H1 (cell line): ENCODE measurements at places on chromosomes 3 and 15.

- no peak for DNase-seq
These were observed 489.2 kb upstream of the CNTN4 start for GRCh38 chr3:1609416-1609815.

GRCh38 chr3:23217872-23218554, 14.9 kb downstream of the UBE2E2 start:
- DNase-seq, result no peak

DNA sequence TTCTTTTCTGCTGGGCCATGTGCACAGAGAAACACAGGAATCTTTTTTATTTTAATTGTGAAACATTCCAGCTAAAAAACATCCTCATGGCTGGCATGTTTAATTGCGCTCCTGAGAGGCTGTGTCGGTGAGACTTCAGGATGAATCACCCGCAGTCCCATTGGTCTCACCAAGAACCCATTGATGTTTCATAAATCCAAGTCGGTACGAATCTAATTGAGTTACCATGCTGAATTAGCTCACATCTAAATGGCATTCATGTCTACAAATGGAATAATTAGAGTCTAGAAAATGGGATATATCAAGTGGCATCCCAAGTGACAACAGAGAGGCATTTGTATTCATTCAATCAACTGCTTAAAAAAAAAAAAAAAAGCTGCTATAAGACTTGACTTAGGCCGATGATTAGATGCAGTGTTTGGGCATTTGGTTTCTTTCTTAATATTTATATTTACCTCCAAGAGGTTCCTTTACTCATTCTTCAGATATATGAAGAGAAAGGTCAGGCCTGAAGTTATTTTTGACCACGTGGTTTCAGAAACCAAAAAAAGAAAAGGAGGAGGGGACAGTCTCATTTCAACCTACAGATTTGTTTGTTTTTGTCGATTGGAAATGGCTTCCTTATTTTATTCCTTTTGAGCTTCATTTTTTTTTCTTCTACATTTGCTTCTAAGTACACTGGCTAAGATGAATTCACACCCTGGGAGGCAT, 79.1 kb upstream of the FOXB1 start:
- no peak for DNase-seq

- no peak for DNase-seq
These were observed 17.4 kb upstream of the TRMT10C start for GRCh38 chr3:101544161-101544850.

- no peak for DNase-seq
These were observed 127.5 kb upstream of the CD96 start for GRCh38 chr3:111414531-111414930.

- no peak for DNase-seq
These were observed 172.3 kb upstream of the MCTP2 start for GRCh38 chr15:94059013-94059587.

DNA sequence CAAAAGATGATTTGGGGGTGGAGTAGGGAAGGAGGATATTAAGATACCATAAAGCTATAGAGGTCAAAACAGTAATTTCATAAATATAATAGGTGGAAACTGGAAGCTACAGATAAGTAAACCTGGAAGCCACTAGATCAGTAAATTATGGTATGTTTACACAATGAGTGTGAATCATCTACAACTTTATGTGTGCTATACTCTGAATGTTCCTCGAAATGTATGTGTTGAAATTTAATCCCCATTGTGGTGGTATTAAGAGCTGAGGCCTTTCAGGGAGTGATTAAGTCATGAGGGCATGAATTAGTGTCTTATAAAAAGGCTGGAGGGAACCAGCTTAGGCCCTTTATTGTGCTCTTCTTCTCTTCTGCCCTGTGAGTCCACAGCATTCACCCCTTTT, 25.2 kb downstream of the EOMES start:
- DNase-seq, result no peak

DNA sequence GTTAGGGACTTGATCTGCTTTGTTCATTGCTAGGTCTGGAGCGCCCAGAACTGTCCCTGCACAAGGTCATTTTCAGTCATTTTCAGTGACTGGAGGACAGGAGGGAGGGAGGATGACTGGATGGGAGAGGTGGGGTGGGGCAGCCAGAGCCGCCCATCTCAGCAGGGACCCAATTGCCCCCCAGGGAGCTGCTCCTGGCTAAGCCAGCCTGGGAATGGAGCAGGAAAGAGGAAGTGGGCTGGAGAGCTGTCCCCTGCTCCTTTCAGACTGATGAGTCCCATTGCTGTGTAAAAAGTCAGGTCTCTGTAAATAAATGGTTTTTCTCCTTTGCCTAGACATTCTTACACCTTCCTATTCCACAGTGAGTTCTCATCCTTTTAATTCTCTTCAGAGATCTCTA, 98.4 kb upstream of the RAD18 start:
- DNase-seq, result no peak

GRCh38 chr3:49790626-49791411, 4.5 kb upstream of the IP6K1 start:
- no peak for DNase-seq

DNA sequence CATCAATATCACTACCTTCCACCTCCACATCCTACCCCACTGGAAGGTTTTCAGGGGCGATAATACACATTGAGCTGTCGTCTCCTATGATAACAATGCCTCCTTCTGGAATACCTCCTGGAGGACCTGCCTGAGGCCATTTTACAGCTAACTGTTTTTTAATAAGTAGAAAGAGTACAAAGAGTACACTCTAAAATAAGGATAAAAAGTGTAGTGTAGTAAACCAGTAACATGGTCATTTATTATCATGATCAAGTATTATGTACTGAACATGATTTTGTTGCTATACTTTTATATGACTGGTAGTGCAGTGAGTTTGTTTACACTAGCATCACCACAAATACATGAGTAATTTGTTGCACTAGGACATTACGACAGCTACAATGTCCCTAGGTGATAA, 46.6 kb upstream of the SSR3 start:
- no peak for DNase-seq

DNA sequence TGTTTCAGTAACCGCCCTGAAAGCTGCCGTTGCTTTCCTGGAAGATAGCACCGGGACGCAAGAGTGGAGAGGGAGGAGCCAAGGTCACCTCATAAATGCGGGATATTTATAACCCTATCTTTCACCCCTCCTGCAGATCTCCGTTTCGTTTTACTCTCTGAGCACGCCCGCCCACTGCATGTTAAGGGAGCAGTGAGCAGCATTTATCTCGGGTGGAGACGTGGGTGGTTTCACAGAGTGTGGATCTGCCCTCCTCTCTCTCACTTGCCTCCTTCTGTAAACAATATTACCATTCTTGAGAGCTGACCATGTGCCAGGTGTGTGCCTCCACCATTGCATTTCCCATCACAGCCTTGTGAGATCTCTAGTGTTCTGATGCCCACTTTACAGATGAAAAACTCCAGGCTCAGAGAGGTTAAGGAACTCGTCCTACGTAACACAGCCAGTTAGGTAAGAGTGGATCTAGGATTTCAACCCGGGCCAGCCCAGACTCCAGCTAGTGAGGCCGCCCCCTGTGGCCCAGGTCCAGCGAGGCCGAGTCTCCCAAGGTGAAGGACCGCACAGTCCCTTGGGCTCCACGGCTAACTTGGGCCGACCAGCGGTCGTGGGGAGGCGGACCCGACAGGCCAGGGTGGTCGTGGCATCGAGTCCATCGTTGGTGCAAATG, 16.9 kb upstream of the SEMA4B start:
- no peak for DNase-seq

DNA sequence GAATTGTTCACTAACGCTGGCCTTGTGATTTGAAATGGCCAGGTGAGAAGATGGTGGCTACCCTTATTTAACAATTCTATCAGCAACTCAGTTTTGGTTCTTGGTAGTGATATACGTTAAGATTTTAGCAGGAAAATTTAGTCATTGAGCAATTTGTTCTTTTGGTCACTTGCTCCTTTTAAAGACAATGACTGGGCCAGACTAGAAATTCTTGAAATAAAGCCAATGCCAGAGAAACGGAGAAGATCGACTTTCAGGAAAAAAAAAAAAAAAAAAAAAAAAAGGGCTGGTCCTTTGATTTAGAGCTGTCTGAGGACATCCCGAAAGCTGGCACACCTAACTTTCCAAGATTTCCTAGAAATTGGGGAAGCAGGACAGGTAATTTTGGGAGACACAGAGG, 178.5 kb downstream of the FNDC3B start:
- DNase-seq, result no peak

DNA sequence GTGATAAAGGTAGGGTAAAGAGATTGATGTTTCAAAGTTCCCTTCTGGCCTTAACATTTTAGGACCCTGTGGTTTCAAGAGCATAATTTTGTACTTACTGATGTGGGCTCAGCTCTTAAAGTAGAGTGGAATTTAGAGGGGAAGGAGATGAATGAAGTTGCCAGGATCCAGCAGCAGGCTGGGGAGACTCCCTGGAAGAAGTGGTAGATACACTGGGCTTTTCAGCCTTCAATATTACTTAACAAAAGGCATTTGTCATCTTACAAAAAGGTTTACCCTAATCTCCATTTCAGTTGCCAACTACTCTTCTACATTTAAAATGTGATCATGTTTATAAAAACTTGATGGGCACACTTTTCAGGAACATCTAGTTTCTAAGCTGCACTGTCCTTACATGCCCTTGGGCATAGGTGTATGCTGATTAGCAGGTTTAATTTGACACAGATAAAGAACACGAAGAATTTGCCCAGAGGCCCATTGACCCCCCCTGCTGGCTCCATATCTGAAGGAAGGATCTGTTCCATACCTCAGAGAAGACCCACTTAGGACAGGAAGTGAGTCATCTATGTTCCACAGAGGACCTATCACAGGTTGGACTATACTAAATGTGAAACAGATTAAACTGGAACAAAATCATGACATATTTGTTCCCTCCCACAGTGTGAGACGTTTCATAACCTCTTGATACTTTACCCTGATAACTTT, 93.0 kb upstream of the LPP start:
- DNase-seq, result no peak

DNA sequence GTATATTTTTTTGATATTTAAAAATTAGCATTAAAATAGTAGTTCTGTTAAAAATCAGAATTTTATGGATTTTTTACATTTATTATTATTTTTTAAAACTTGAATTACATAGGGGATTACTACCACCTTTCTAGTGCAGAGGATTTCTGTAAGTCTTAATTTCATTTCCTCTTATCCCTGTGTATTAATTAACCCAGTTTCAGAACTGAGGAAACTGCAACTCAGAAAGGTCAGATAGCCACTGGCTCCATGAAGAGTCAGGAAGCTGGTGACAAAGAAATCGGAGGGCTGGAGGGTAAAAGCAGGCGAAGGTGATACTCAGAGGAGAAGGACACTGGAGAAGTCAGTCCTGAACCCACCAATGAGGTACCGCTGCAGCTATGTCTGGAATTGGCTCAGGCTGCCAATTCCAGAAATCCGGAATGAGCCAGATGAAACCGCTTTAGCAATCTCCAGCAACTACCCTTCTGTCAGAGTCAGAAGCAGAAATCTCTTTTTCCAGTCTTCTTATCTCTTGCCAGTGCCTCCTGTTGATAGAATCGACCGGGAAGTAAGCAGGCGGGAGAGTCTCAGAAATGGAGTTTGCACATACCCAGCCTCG, 308.5 kb downstream of the SV2B start:
- no peak for DNase-seq

DNA sequence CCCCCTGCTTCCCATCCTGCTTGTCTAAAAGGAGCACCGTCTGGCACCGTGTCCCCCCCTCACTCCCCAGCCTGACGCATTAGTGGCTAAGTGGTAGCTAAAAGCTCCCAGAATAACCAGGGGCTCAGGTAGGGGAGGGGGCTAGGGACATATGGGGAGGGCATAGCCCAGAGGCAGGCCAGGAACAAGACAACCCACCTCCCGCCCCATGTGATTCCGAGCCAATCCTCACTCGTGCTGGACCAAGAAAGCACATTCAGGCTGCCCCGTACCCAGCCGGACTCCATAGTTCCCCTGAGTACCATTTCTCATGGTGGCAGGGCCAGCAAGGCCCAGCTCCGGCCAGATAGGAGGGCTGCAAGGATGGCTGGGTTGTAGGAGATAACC, 11.5 kb downstream of the SEMA7A start:
- DNase-seq, result no peak

GRCh38 chr3:98964784-98965183, 63.3 kb upstream of the DCBLD2 start:
- DNase-seq, result no peak

GRCh38 chr3:5219216-5219615, 31.7 kb downstream of the EDEM1 start:
- DNase-seq, result no peak
